Thoracic aorta (tissue), 2 donors: ENCODE measurements at places on chromosomes 2 and 18. TPM values are rescaled to one million over a fixed set of nuclear protein-coding genes. Genes with fewer than 3 reads are reported as not detected.
A peak's percentile ranks its signal among the peaks of the same experiment; 100 is the strongest.

DNA sequence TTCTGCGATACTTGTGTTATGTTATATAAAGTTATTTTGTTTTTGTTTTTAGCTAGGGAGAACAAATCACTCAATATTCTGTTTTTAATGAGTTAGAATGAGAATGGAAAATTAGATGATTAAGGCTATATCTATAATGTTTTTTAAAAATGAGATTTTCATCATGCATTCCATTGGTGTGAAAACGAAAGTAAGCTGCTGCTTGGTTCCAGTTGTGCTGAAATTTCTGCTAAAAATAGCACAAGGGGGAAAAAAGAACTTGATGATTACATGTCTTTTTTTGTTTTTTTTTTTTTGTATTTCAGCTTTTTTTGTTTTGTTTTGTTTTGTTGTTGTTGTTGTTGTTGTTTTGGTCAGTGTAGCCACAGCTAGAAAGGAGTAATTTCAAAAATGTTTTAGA is 242.6 kb upstream of the KCNJ3 start:
- no peaks in the 10 kb centered on the region for H3K4me1 ChIP-seq
- H3K27ac ChIP-seq = no peak overlapping the region
- peak overlapping the region; percentile 59 for H3K4me3 ChIP-seq
- no peak for DNase-seq

DNA sequence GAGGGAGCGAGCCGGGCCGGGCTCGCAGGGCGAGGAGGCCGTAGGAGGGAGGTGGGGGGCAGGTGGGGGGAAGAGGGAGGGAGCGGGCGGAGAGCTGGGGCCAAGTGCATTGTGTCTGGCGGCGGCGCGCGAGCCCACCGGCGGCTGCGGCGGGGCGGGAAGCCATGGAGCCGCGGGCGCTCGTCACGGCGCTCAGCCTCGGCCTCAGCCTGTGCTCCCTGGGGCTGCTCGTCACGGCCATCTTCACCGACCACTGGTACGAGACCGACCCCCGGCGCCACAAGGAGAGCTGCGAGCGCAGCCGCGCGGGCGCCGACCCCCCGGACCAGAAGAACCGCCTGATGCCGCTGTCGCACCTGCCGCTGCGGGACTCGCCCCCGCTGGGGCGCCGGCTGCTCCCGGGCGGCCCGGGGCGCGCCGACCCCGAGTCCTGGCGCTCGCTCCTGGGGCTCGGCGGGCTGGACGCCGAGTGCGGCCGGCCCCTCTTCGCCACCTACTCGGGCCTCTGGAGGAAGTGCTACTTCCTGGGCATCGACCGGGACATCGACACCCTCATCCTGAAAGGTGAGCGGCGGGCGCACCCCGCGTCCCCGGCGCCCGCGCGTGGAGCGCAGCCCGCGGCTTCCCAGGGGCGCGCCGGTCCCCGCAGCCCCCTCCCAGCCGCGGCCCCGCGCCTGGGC is at the start of gene TMEM178A:
Gene TMEM178A (plus strand): TSS at position 107 of the 680 bp plus-strand sequence. CDS start 58 bp downstream, at position 165.
- no peak for DNase-seq
- H3K27me3 ChIP-seq = no peaks in the 10 kb centered on the region
- no peak within 1 kb of the TSS for H3K27ac ChIP-seq

GRCh38 chr2:22944143-22944542 is 440.8 kb upstream of the KLHL29 start:
- H3K4me1 ChIP-seq = no peaks in the 10 kb centered on the region
- H3K4me3 ChIP-seq = no peak overlapping the region
- H3K27me3 ChIP-seq = no peaks in the 10 kb centered on the region
- DNase-seq = no peak
- H3K36me3 ChIP-seq = no peaks in the 10 kb centered on the region

DNA sequence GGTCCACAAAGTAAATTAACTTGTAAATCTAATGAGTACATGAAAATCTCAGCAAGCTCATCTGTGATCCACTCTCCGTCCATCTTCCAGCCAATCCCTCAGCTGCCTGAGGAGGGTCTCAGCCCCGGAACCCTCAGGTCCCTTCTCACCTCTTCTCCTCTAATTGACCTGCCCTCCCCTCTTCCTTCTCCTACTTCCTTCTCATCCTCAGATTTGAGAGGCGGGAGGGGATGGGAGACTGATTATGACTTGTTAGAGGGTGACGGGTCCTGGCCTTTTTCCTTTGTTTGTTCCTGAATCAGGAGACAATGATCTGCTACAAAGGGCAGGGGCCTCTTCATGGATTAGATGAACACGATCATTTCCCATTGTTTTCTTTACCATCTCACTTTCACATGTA is 80.1 kb downstream of the CYBRD1 start:
- no peaks in the 10 kb centered on the region for H3K4me1 ChIP-seq
- DNase-seq = no peak
- no peaks in the 10 kb centered on the region for H3K36me3 ChIP-seq
- H3K27ac ChIP-seq = no peak overlapping the region
- H3K27me3 ChIP-seq = no peaks in the 10 kb centered on the region
- H3K4me3 ChIP-seq = no peak overlapping the region

DNA sequence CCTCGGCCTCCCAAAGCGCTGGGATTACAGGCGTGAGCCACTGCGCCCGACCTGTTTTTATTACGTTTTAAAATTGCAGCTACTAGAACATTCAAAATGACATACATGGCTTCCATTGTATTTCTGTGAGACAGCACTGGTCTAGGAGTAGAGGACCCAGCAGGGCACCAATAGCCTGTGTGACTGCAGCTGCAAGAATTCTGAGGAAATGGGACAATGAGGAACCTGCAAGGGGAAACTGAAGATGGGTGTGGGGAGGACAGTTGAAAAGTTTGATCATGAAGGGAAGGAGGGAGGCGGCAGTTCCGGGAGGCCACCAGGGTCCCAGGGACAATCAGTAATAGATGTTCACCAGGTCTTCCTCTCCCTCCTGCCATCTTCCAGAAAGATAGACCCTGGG is 13.9 kb upstream of the DNPEP start:
- H3K36me3 ChIP-seq = no peaks in the 10 kb centered on the region
- no peak overlapping the region for H3K27ac ChIP-seq

GRCh38 chr2:210503725-210504191 is 27.2 kb upstream of the LANCL1 start:
- no peaks in the 10 kb centered on the region for H3K36me3 ChIP-seq
- no peak for DNase-seq
- H3K27me3 ChIP-seq = no peaks in the 10 kb centered on the region
- H3K27ac ChIP-seq = no peak overlapping the region
- peak overlapping the region; percentile 58 for H3K4me3 ChIP-seq

DNA sequence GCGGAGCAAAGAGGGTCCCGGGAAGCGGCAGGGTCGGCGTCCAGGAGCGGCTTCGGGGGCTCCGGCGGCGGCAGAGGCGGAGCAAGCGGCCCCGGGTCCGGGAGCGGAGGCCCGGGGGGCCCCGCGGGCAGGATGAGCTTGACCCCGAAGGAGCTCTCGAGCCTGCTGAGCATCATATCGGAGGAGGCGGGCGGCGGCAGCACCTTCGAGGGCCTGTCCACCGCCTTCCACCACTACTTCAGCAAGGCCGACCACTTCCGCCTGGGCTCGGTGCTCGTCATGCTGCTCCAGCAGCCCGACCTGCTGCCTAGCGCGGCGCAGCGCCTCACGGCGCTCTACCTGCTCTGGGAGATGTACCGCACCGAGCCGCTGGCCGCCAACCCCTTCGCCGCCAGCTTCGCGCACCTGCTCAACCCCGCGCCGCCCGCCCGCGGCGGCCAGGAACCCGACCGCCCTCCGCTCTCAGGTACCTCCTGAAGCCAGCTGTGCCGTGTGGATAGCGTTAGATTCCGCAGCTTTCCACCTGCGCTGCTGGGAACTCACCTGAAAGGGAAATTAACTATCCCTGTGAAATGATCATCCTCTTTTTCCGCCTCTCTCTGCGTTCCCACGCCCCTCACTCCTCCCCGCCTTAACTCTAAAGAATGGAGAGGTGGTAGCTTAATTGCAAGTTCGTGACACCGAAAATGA is 472 bp downstream of the CNOT11 start:
- peak overlapping the region; percentile 86 for H3K4me3 ChIP-seq
- peaks cover 29% of the 10 kb centered on the region for H3K4me1 ChIP-seq
- no peaks in the 10 kb centered on the region for H3K27me3 ChIP-seq
- peak overlapping the region; percentile 80 for H3K27ac ChIP-seq

GRCh38 chr2:42622943-42623676 is 54.7 kb downstream of the MTA3 start:
- H3K36me3 ChIP-seq = no peaks in the 10 kb centered on the region
- H3K27ac ChIP-seq = no peak overlapping the region
- no peaks in the 10 kb centered on the region for H3K4me1 ChIP-seq
- H3K27me3 ChIP-seq = no peaks in the 10 kb centered on the region

DNA sequence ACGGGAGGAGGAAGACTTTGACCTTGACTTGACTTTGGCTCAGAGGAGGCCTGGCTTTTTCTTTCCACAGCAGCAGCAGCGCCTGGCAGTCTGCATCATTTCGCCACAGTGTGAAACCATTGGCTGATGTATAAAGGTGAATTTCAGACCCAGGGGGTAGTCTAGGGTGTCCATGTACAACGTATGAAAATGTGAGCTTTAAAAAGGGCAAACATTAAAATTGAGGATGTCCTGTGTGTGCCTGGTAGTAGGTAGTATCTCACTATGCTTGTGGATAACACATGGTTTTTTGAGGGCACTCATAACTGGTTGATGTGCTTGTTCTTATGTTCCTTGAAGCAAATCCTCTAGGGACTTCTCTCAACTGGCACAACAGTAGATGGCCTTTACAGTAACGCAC is 86.1 kb downstream of the LPIN1 start:
- no peak overlapping the region for H3K27ac ChIP-seq
- no peaks in the 10 kb centered on the region for H3K36me3 ChIP-seq
- no peak overlapping the region for H3K4me3 ChIP-seq
- peaks cover 21% of the 10 kb centered on the region for H3K4me1 ChIP-seq

DNA sequence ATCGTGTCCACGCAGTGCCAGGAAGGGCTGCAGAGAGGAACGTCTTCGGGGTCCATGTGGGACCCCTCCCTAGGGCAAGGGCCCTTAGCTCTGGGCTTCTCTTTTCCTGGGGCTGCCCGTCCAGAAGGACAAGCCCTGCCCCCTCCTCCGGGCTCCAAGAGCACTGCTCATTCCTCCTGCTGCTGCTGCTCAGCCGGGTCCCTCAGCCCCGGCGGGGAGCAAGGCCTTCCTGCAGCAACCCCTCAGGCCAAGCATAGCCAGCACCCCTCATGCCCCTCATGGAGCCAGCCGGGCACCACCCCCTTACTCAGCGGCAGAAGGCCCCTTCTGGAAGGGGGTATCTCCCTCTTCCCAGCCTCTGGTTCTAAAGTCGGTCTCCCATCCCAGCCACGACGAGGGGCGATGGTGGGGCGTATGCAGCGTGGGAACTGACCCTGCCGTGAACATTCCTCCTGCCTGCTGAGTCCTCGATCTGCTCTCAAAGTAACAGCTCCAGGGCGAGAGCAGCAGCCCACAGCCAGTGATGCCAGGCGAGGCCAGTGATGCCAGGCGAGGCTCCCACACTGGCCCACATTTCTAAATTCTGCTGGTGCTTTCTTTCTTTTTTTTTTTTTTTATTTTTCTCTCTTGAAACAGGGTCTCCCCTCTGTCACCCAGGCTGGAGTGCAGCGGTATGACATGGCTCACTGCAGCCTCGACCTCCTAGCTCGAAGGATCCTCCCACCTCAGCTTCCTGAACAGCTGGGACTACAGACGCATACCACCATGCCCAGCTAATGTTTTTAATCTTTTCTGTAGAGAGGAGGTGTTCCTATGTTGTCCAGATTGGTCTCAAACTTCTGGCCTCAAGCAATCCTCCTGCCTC is 99.7 kb downstream of the HDAC4 start:
- no peaks in the 10 kb centered on the region for H3K27me3 ChIP-seq
- peaks cover 7% of the 10 kb centered on the region for H3K4me1 ChIP-seq
- H3K27ac ChIP-seq = no peak overlapping the region
- no peaks in the 10 kb centered on the region for H3K36me3 ChIP-seq

- no peak overlapping the region for H3K4me3 ChIP-seq
- no peaks in the 10 kb centered on the region for H3K36me3 ChIP-seq
Measured at GRCh38 chr2:120318626-120319025, 27.3 kb upstream of the INHBB start.

DNA sequence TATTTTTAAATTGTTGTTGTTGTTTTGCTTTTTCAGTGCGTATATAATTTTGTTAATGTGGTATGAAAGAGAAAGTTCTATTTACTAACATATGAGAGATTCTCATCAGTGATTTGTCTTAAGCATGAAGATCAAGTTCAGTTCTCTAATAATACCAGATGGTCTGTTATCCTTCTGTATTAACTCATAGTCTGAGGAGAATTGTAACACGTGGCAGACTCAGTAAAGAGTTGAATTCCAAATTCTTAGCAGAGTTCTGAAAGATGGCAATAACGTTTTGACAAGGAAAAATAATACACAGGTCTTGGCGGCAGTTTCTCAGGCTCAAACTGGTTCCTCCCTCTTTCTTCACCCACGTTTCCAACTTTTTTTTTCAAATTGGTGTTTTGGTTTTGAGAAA is 17.2 kb upstream of the COL3A1 start:
- H3K27ac ChIP-seq = no peak overlapping the region
- no peak for DNase-seq

NTSR2 gene
- total RNA-seq = not detected

SGO2 gene
- 2.6 TPM for total RNA-seq

GRCh38 chr2:75224636-75225094 is 25.3 kb upstream of the TACR1 start:
- no peaks in the 10 kb centered on the region for H3K27me3 ChIP-seq
- no peaks in the 10 kb centered on the region for H3K4me1 ChIP-seq
- H3K4me3 ChIP-seq = no peak overlapping the region
- H3K27ac ChIP-seq = no peak overlapping the region
